ENCODE measurements at places on chromosomes 4 and X.

- no peak for DNase-seq
- no peaks in the 10 kb centered on the region for H3K36me3 ChIP-seq
- no peaks in the 10 kb centered on the region for H3K4me1 ChIP-seq
- no peaks in the 10 kb centered on the region for H3K27me3 ChIP-seq
These were observed 41.9 kb upstream of the GAB1 start for GRCh38 chr4:143294710-143295275.

DNA sequence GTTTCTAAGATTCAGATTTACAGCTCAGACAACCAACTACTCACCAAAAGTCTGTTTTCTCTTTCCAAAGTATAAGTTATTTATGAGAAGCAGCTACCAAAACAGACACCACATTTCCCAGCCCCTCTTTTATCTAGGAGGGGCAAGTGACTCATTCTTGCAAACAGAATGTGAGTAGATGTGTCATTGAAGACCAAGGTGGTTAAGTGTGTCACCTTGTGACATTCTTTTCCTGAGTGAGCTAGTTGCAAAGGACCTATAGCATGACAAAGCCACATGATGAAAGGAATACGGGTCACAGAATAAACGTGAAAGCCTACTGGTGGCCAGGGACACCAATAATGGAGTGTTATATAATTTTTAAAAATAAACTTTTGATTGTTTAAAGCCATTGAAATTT is 50.0 kb downstream of the SLC7A11 start:
- H3K27ac ChIP-seq = no peak overlapping the region
- no peaks in the 10 kb centered on the region for H3K4me1 ChIP-seq
- H3K36me3 ChIP-seq = no peaks in the 10 kb centered on the region
- DNase-seq = peak; percentile 44
- H3K4me3 ChIP-seq = no peak overlapping the region
- H3K27me3 ChIP-seq = no peaks in the 10 kb centered on the region

DNA sequence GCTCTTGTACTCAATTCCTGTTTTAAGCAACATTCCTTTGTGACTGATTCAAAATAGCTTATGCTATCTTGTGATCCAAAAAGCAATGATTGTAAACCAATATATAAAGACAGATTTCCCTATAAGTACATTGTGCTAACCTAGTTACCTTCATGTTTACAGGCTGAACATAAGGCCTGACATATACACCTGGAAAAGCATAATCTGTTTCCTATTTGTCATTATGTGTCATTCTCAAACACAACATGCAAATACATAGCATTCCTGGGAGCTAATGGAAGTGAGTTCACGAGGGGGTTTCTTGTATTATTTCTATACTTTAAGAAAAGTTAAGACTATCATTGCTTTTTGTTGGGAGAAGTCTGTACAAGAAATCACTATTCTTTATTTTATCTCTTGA is 638.1 kb upstream of the AGA start:
- no peak overlapping the region for H3K4me3 ChIP-seq
- H3K27ac ChIP-seq = no peak overlapping the region
- H3K27me3 ChIP-seq = no peaks in the 10 kb centered on the region
- no peak for DNase-seq
- no peaks in the 10 kb centered on the region for H3K4me1 ChIP-seq

GRCh38 chrX:136199365-136199764 is 51.8 kb downstream of the MAP7D3 start:
- H3K27me3 ChIP-seq = no peaks in the 10 kb centered on the region
- no peak overlapping the region for H3K27ac ChIP-seq
- no peak overlapping the region for H3K4me3 ChIP-seq
- no peaks in the 10 kb centered on the region for H3K36me3 ChIP-seq
- peak; percentile 56 for DNase-seq

DNA sequence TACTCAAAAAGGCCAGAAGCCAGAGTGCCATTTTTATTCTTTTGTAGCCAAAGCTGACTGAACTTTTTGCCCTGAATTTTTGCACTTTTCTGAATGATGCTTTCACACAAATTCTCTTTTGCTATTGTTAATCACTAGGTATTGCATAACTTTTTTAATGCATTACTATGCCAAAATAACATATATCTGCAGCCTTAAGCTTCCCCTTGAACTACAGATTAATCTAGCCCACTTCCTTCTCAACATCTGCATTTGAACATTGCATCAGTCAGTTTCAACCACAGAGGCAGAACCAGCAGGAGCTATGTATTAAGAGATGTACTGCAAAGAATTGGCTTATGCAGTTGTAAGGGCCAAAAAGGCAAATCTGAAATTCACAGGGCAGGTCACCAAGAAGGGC is 197.6 kb upstream of the GYPA start:
- no peak overlapping the region for H3K27ac ChIP-seq
- no peaks in the 10 kb centered on the region for H3K27me3 ChIP-seq
- no peaks in the 10 kb centered on the region for H3K36me3 ChIP-seq
- H3K4me1 ChIP-seq = no peaks in the 10 kb centered on the region
- H3K4me3 ChIP-seq = no peak overlapping the region
- DNase-seq = no peak

DNA sequence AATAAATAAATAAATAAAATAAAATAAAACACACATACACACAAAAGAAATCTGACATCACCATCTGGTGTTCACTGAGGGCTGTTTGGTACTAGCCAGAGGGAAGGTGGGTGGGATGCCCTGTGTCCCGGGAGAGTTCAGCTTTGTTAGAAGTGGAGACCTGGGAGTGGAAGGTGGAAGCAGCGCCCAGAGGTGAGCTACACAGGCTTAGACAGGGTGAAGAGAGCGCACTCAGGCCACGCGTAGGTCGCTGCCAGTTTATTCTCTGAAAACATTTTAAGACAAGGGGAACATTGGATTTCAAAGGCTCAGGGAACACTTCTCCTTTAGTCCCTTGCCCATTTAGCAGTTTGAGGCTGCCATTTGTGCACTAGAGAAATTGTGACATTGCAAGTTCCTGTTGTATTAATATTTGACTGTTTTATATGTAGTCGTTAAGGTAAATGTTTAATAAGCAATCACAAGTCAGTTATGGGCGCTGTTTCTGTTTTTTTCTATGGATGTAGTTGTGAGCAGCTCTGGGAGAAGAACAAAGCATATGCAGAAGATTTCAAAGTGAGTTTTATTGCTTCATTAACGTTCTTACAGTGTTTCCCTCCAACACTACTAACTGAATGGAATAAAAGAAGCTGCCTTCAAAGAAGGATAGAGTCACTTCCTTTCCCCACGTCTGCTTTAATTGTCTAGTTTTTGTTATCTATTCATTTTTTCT is 405.5 kb upstream of the NR3C2 start:
- H3K36me3 ChIP-seq = no peaks in the 10 kb centered on the region
- DNase-seq = no peak
- H3K4me3 ChIP-seq = no peak overlapping the region
- H3K27ac ChIP-seq = no peak overlapping the region
- no peaks in the 10 kb centered on the region for H3K4me1 ChIP-seq
- H3K27me3 ChIP-seq = no peaks in the 10 kb centered on the region

- H3K36me3 ChIP-seq = no peaks in the 10 kb centered on the region
- no peak overlapping the region for H3K27ac ChIP-seq
- no peak overlapping the region for H3K4me3 ChIP-seq
- no peaks in the 10 kb centered on the region for H3K27me3 ChIP-seq
- DNase-seq = no peak
These were observed 237.6 kb downstream of the AFAP1 start for GRCh38 chr4:7701866-7702649.

GRCh38 chr4:143335979-143336780 is 496 bp upstream of the GAB1 start:
- peak overlapping the region; percentile 78 for H3K4me3 ChIP-seq
- H3K27ac ChIP-seq = peak overlapping the region; percentile 86
- H3K4me1 ChIP-seq = peaks cover 5% of the 10 kb centered on the region

GRCh38 chrX:11913001-11913400 is 155.0 kb downstream of the MSL3 start:
- DNase-seq = peak; percentile 15
- H3K27me3 ChIP-seq = no peaks in the 10 kb centered on the region
- H3K4me1 ChIP-seq = no peaks in the 10 kb centered on the region

Data from astrocyte (in vitro differentiated cells and primary cell).